Esophagus muscularis mucosa (tissue), 4 donors: ENCODE measurements at places on chromosomes 7 and 10. TPM values are rescaled to one million over a fixed set of nuclear protein-coding genes. Genes with fewer than 3 reads are reported as not detected.
A peak's percentile ranks its signal among the peaks of the same experiment; 100 is the strongest.

- H3K4me3 ChIP-seq: no peak overlapping the region
- H3K36me3 ChIP-seq: no peaks in the 10 kb centered on the region
- no peak for DNase-seq
- no peaks in the 10 kb centered on the region for H3K27me3 ChIP-seq
Observed at GRCh38 chr7:32515890-32516550, 20.7 kb downstream of the AVL9 start.

GRCh38 chr10:17076626-17077345 is 52.8 kb downstream of the CUBN start:
- H3K4me1 ChIP-seq: peaks cover 8% of the 10 kb centered on the region
- H3K4me3 ChIP-seq: no peak overlapping the region
- DNase-seq: no peak
- H3K27me3 ChIP-seq: no peaks in the 10 kb centered on the region
- no peak overlapping the region for H3K27ac ChIP-seq
- no peaks in the 10 kb centered on the region for H3K36me3 ChIP-seq

DNA sequence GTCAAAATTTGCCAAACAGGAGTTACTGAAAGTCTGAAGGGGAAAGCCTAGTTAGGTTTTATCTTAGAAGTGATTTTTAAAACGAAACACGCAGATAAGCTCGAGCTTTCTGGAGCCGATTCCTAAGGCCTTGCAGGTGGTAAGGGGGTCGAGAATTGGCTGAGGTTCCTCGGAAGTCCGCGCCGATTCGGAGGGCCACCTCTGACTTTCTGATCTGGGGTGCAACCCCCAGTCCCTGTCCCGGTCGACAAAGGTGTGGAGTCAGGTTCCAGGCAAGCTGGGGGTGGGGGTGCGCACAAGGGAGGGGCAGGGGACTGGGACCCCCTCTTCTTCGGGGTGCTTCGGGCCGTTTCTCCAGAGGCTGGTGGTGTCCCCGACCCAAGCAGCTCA is 701 bp upstream of the CUL1 start:
- H3K27me3 ChIP-seq: no peaks in the 10 kb centered on the region
- peaks cover 42% of the 10 kb centered on the region for H3K4me1 ChIP-seq
- peak overlapping the region; percentile 99 for H3K27ac ChIP-seq
- DNase-seq: no peak
- no peaks in the 10 kb centered on the region for H3K36me3 ChIP-seq

DNA sequence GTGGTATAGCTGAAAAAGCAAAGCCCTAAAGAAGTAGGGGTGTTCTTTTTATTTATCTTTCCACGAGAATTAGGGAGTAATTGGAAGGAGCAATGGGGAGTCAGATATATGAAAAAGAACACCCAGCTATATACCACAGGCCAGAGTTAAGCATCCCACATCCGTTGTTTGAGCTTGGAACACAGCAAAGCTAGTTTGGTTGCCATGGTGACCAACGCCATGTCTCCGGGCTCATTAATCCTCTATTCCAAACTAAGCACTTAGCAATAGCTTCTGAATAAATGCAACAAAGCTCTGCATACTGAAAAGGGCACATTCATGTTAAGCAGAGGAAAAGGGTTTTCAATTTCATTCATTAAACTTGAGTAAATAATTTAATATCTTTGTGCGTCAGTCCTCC is 23.5 kb downstream of the ASB4 start:
- DNase-seq: no peak
- no peak overlapping the region for H3K4me3 ChIP-seq
- H3K4me1 ChIP-seq: no peaks in the 10 kb centered on the region
- no peaks in the 10 kb centered on the region for H3K36me3 ChIP-seq
- H3K27me3 ChIP-seq: no peaks in the 10 kb centered on the region

DNA sequence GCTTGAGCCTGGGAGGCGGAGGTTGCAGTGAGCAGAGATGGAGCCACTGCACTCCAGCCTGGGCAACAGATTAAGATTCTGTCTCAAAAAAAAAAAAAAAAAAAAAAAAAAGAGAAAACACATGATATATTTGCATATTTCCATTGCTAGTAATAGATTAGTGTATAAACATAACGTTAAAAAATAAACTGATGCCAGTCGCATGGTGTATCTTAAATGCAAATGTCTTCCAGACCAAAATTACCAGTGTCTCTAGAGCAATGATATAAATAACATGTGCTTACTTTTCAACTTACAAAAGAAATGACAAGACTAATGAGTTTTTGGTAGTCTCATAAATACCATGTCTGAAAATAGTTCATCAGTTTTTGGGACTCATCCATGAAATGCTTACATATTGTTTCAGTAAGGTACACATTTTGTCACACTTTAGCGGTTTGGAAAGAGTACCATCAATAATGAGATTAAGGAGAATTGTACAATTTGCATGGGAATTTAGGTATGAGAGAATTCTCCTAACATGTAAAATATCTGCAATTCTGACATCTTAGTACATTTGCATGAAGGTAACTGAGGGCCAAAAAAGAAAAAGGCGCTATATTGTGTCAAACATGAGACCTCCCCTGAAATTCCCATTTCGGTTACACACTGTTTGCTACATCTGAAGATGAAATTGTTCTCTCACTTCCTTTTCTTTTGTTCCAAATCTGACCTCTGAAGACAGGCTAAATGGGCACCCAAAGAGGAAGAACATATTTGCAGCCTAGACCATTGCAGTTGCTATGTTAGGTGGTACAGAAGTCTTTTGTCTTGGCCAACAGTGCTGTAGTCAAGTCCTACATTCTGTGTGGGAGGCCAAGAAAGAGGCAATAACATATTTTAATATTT is 51.5 kb upstream of the PIP4K2A start:
- H3K4me3 ChIP-seq: no peak overlapping the region
- H3K27ac ChIP-seq: no peak overlapping the region
- H3K36me3 ChIP-seq: no peaks in the 10 kb centered on the region
- peaks cover 51% of the 10 kb centered on the region for H3K4me1 ChIP-seq

The CYP26A1 gene
- not detected for total RNA-seq

DNA sequence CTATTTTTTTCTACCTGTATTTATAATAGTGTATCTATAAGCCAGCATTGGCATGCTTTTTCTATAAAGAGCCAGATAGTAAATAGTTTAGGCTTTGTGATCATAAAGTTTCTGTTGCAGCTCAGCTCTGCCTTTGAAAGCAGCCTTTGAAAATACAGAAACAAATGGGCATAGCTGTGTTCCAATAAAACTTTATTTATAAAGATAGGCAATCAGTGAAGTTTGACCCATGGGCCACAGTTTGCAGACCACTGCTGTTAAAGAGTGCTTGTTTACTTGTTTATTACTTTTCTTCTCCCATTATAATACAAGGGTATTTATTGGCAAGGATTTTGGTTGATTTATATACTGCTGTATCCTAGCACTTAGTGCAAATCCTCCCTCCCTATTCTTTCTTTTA is 72.5 kb downstream of the SRI start:
- no peak overlapping the region for H3K4me3 ChIP-seq
- no peak for DNase-seq
- H3K27ac ChIP-seq: no peak overlapping the region
- H3K27me3 ChIP-seq: no peaks in the 10 kb centered on the region
- H3K36me3 ChIP-seq: no peaks in the 10 kb centered on the region

The CCL26 gene
- not detected for total RNA-seq

The MDH2 gene
- 181 TPM for total RNA-seq

The BTBD16 gene
- not detected for total RNA-seq
